ENCODE measurements at places on chromosomes 7 and 10.

- peak; percentile 97 for DNase-seq
Measured at GRCh38 chr10:31603235-31604087, 284.4 kb downstream of the ZEB1 start.

DNA sequence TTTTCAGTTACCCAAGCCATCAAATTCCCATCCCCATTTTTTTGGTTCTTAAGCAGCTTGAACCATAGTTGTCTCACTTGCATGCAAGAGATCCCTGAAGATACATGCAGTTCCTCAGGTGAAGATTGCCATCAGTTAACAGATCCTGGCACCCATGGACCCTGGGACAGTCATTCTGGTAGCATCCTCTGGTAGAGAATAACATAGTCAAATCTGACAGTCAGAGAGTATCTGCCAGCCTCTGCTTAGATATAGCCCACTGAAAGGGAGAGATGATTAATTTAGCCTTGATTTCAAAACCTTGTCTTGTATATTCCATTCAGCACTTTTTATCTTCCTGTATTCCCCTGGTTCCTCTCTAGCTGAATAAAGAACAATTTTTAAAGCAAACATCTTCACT is 280.4 kb downstream of the KCNMA1 start:
- DNase-seq = peak; percentile 16

DNA sequence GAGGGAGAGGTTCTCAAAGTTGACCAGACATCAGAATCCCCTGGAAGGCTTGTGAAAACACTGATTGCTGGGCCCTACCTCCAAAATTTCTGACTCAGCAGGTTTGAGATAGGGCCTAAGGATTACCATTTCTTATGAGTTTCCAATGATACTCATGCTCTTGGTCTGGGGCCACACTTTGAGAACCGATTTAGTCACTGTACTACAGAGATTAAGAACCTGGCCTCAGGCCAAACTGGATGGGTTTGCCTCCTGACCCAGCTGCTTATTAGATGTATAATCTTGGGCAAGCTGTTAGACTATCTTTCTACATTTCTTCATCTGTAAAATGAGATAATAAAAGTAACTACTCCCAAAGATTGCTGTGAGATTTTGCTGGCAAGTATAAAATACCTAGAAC is 77.1 kb upstream of the SCIN start:
- DNase-seq = no peak

GRCh38 chr10:122894261-122894944 is 15.0 kb upstream of the FAM24B start:
- no peak for DNase-seq

DNA sequence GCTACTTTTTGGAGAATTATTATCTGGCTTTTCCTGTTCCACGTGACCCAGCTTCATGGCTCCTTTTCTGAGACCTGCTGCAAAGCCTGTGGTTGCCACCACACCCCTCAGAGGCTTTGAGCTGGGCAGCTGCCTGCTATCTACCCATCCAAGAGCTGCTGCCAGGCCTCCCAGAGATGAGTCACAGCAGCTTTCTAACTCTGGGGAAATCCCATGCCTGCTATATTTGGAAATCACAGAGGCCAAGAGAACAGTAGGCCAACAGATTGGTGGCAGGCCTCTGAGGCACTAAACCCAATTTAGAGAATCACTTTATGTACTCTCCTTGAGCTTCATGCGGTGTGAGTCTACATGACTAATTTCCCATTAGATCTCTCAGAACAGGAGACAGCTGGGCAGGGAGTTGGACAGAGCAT is 35.2 kb downstream of the SGCE start:
- DNase-seq = peak; percentile 96

- no peak for DNase-seq
Measured at GRCh38 chr7:150982351-150982750, 4.2 kb upstream of the KCNH2 start.

DNA sequence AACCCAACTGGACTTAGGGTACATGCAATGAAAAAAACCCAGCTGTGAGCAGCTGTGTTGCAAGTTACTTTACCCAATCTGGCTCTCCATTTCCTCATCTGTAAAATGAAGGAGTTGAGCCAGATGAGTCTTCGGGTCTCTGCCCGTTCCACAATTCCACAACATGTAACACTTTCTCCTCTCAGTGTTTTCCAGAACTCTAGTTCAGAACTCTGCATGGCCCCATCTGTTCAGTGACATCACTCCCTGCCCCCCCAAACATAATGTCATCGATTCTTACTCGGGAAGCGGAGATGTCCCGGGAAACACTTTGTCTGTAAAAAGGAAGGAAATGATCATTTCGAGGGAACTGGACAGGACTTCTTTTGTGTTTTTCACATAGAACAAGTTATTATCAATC is 2.5 kb downstream of the SH3PXD2A start:
- no peak for DNase-seq

DNA sequence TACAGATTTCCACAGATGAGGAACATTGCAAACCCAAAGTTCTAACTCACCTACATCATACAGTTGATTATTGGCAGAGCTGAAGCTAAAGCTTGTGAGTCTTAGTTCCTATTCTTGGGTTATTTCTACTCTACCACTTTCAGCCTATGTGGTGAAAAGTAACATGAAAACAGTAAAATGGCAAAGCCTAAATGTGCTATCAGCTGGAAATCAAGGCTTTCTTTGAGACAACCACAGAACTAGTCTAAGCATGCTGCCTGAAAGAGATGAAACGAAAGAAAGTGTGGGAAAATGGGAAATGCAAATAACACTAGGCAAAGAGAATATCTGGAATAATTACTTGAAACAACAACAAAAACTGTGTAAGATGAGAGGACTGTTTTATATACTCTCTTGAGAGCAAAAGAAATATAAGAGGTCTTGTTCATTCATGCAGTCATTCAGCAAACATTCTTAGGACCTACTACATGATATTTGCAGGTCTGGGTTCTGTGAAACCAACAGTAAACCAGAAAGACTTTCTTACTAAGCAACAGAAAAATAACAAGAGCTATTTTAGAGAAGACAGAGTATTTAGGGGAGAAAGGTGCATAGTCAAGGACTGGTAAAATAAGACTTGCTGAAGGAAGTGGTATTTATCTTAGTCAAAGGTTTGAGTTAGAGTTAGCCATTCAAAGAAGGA is 437.1 kb downstream of the HTR7 start:
- DNase-seq = no peak

GRCh38 chr10:9939716-9940115 is 1078.0 kb upstream of the CELF2 start:
- no peak for DNase-seq

- DNase-seq = peak; percentile 87
Measured at GRCh38 chr10:580778-581177, 108.7 kb downstream of the DIP2C start.

DNA sequence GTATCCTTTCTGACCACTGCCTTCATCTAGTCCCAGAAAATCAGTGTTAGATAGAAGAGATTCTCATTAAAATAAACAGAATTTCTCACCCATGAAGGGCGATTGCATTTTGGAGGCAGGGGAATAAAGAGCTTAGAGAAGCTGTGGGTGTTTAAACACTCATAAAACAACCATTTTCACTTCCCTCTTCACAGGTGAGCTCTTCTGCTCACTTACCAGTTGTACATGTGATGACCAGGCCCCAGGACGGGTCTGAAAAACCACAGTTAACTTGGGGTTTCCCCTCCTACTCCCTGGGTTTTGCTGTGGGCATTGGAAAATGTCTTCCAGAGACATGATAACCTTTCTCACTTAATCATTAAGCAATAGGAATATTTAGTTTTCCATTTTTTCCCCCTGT is 411.6 kb upstream of the DPP6 start:
- no peak for DNase-seq

DNA sequence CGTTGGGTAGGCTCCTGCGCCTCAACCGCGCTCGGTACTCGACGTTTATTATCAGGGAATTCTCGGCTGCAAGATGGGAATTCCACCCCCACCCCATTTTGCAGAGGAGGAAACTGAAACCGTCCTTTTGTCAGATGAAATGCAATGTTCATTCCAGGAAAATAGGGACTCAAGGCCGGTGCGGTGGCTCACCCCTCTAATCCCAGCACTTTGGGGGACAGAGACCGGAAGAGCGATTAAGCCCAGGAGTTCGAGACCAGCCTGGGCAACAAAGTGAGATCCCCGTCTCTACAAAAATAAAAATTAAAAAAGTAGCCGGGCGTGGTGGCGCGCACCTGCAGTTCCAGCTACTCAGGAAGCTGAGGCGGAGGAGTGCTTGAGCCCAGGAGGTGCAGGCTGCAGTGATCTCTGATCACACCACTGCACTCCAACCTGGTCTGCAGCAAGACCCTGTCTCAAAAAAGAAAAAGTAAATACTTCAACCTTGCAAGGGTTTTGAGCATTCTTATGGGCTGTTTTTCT is 720 bp upstream of the RFC2 start:
- DNase-seq = no peak

DNA sequence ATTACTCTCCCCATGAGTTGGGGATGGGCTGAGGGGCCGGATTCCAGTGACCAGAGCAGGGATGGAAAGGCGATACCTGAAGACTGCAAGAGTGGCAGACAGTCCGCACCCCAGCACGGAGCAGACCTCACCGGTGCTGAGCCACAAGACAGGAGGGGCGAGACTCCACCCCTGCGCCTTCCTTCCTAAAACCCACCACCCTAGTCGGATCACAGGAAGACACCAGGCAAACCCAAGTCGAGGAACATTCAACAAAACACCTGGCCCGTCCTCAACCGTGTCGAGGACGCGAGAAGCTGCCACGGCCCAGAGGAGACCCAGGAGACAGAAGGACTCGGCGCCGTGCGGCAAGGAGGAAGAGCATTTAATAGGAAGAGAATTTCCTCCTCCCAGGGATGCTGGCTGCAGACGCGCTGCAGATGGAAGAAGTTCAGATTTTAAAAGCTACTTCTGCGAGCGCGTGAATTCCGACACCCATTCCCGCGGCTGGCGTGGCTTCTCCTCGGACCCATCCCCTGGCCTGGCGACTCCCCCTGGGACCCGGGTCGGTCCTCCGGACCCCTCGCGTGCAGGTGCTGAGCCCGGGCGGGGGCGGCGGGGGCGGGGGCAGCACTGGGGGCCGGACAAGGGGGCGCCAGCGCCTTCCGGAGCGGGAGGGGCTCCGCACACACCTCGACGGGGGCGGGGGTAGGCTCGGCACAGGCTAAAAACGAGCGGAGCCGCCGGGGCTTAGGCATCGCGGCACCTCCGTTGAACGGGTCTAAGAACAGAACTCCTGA is 563 bp upstream of the UTF1 start:
- peak; percentile 18 for DNase-seq

DNA sequence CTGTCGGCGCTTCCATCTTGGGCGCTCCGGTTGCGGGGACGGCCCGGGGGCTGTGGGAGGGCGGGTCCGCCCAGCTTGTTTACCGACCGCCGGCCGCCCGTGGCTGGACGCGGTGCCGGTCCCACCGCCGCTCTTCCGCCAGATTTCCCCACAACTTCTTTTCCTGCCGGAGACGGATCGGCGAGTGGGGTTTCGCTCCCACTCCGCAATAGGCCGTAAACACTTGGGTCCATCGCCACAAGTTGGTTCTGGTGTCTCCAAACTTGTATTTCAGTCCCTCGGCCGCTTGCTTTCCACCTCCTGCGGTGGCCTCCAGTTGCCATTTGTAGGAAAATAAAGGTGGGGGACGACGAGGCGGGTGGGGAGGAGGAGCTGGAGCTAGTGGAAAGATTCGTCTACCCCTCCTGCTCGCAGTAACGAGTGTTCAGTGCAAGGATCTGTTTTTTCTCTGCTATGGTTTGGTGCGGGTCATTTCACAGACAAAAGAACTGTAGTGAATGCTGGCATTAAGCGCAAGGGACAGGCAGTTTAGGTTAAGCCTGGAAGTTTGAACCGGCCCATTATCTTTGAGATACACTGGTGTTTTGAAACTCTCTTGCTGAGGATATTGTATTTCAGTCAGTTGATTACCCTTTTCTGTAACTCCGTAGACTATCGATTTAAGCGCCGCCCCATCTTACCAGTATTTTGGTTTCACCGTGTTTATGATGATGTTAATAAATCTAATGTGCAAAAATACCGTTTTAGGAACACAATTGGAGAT is 24.3 kb upstream of the ZRANB1 start:
- peak; percentile 71 for DNase-seq

DNA sequence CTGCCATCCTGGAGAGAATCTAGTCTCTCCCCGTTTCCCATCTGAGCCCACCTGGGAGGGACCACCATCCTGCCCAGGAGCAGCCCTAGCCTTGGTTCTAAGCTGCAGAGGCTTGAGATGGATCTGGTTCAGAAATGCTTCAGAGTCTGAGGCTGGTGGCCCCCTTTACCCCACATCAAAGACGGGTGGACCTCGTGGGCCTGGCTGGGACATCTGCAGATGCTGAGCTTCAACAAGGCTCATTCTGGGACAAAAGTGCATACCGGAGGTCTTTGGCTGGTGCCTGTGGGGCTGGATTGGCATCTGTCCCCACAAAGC is 4.9 kb upstream of the IRF5 start:
- no peak for DNase-seq

DNA sequence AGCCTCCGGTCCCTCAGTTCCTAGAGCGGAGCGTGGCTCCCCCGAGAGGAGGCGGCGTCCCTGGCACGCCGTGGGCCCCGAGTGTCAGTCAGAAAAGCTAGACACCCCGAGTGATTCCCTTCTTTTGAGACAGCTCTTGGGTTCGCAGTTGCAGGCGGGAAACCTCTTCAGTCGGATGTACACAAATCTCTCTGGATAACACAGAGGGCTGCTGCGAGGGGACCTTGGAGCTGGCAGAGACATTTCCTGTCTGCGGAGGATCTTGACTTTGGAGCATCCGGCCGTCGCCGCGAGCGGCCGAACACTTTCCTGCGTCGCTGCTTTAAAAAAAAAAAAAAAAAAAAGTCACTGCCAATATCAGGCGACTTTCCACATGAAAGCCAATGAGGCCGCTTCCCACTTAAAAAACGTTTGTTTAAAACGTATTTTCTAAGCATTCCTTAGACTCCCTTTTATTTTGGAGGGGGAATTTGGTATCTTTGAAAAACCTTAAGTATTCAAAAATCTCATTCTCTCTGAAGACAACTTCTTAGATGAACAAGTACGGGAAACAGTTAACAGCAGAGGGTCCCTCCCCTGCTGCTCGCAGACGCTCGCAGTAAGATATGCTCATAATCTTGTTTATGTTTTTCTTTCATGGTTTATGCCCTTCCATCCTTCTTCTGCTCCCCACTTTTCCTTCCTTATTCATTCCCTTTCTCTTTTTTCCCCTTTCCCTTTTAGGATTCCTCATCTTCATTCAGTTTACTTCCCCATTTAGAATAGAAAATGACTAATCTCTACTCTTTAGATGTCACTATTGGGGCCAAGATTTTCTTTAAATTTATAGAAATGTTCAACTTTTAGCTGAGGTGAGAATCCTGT is 10.0 kb downstream of the HHEX start:
- peak; percentile 65 for DNase-seq
